ENCODE measurements at places on chromosomes 7 and 10. TPM values are rescaled to one million over a fixed set of nuclear protein-coding genes. Genes with fewer than 3 reads are reported as not detected.

DNA sequence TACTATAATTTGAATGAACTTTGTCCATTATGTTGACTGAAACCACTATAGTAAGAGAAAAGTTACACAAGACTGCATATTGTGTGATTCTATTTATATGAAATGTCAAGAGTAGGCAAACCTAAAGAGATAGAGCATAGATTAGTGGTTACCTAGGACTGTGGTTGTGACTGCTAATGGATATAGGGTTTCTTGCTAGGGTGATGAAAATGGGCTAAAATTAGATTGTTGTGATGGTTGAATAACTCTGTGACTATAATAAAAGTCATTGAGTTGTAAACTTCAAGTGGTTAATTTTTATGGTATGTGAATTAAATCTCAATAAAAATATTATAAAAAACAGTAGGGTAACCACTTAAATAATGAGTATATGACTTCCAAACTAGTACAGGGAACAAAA, 142.9 kb upstream of the AHR start:
- no peak overlapping the region for H3K4me3 ChIP-seq
- H3K36me3 ChIP-seq, result no peaks in the 10 kb centered on the region

DNA sequence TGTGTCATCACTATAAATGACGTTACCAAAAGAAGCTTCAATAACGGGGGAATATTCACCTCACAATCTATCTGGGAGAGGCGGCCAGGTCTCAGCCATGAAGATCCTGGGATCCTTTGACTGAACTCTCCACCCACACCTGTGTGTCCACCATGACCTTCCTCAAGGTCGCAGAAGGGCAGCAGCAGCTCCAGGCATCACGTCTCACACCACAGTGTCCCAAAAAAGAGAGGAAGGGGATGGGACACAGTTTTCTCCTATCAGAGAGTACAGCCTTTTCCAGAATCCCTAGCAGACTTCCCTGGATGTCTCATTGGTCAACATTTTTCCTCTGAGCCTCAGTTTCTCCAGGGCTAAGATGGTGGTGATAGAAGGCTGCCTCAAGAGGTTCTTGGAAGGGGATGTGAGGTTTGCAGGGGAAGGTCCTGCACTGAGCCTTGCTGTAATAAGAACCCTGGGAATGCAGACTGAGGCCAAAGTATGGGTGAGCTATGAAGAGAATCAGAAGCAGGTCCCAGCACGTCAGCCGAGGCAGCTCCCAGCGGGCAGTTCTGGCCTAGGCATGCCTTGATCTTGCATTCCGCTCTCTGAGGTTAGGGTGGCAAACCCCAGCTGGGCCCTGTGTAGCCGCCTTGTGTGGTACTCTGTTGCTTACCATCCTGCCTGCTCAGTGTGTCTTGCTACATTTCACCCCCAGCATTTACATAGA, 63.8 kb downstream of the COL26A1 start:
- DNase-seq, result no peak
- no peaks in the 10 kb centered on the region for H3K4me1 ChIP-seq
- H3K36me3 ChIP-seq, result no peaks in the 10 kb centered on the region
- H3K27me3 ChIP-seq, result no peaks in the 10 kb centered on the region
- H3K27ac ChIP-seq, result no peak overlapping the region

DNA sequence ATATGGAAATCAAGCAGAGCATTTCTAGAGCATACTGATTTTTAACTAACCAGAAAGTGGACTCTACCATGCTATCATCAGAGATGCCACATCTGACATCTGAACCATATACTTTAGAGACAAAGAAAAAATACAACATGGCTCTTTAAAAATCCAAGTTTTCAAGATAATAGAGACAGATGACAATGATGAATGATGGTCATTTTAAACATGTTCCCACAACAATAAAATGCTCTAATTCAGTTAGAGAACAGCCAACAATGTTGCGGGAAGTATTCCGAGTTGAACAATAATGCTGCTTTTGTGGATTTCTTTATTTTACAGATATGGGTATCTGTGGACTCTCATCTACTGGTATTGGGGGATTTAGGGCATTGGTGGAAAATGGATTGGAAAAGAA, 52.8 kb downstream of the PRTFDC1 start:
- H3K4me3 ChIP-seq, result no peak overlapping the region
- no peaks in the 10 kb centered on the region for H3K27me3 ChIP-seq
- no peaks in the 10 kb centered on the region for H3K36me3 ChIP-seq
- no peak overlapping the region for H3K27ac ChIP-seq
- DNase-seq, result no peak
- peaks cover 13% of the 10 kb centered on the region for H3K4me1 ChIP-seq

DNA sequence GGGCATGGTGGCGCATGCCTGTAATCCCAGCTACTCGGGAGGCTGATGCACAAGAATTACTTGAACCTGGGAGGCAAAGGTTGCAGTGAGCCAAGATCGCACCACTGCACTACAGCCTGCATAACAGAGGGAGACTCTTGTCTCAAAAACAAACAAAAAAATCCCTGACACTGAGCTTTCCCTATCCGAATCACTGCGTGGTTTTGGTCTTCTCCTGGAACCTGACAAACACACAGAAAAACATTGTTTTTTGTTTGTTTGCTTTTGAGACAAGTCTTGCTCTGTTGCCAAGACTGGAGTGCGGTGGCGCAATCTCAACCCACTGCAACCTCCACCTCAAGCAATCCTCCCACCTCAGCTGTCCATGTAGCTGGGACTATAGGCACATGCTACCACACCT, 50.4 kb upstream of the PTPRN2 start:
- H3K27ac ChIP-seq, result no peak overlapping the region
- H3K36me3 ChIP-seq, result no peaks in the 10 kb centered on the region
- DNase-seq, result no peak

GRCh38 chr7:94701555-94701973, 45.6 kb upstream of the SGCE start:
- H3K4me3 ChIP-seq, result no peak overlapping the region
- no peaks in the 10 kb centered on the region for H3K27me3 ChIP-seq
- H3K36me3 ChIP-seq, result no peaks in the 10 kb centered on the region
- H3K27ac ChIP-seq, result no peak overlapping the region
- no peak for DNase-seq

DNA sequence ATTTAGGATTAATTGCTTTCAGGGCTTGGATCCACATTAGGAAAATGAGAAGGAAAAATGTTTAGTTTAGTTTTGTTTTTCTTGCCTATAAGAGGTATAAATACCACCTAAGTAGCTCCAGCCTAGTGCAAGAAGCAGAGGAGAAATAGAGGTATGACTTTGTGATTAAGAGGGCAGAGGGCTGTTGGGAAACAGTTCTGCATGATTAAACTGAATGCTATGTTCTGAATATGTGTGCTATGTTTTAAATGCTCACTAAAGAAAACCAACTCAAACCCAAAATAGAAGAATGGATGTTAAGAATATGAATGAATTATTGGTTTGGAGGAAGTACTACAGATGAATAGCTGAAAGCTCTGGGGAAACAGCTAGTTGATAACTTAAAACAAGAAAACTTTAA, 7.6 kb downstream of the CALCR start:
- no peaks in the 10 kb centered on the region for H3K36me3 ChIP-seq
- H3K27me3 ChIP-seq, result no peaks in the 10 kb centered on the region
- H3K4me3 ChIP-seq, result no peak overlapping the region
- no peak overlapping the region for H3K27ac ChIP-seq
- DNase-seq, result no peak

DNA sequence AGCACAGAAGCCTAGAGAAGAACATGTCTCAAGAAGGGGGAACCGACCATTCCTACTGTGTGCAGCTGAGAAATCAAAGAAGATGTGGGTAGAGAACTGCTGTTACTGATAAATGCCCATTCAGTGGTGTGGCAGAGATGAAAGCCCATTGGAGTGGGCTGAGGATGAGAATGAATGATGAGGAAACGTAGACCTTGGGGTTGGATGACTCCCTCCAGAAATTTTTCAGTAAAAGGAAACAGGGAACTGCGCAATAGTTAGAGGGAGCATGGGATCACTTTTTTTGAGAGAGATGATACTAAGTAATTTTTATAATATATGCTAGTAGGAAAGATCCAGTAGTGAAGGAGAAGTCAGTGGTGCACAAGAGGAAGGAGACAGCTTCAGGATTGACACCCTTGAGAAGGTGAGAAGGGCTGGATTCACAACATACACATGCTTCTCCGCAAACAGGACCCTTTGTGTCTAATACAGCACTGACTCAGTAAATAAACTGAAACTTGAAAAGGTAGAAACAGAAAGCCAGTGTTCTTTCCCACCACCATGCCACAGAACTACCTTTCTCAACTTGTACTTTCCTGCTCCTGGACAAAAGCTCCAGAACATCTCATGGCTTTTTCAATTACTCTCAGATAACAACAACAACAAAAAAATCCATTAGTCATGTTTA, 104.7 kb upstream of the IL6 start:
- no peaks in the 10 kb centered on the region for H3K27me3 ChIP-seq
- DNase-seq, result no peak
- H3K36me3 ChIP-seq, result no peaks in the 10 kb centered on the region
- H3K4me3 ChIP-seq, result no peak overlapping the region

DNA sequence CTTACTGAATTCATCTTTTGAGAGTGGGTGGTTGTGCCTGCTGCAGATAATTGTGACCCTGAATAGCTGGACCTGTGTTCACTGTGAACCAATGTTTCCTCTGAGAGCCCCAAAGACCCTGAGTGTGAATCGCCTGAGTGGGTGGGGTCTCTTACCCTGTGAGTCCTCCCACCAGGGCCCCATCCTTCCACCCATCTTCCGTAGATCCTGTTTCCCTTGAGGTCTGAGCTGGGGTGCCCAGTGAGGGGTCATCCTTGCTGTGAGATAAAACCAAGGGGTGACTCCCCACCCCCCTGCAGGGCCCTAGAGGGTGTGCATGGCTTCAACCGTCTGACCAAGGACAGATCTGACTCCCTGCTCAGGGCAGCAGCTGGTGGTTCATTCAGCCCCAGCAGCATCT, 78.0 kb upstream of the ZNF479 start:
- H3K36me3 ChIP-seq, result no peaks in the 10 kb centered on the region
- no peak overlapping the region for H3K4me3 ChIP-seq
- no peaks in the 10 kb centered on the region for H3K4me1 ChIP-seq
- no peak overlapping the region for H3K27ac ChIP-seq
- no peak for DNase-seq

DNA sequence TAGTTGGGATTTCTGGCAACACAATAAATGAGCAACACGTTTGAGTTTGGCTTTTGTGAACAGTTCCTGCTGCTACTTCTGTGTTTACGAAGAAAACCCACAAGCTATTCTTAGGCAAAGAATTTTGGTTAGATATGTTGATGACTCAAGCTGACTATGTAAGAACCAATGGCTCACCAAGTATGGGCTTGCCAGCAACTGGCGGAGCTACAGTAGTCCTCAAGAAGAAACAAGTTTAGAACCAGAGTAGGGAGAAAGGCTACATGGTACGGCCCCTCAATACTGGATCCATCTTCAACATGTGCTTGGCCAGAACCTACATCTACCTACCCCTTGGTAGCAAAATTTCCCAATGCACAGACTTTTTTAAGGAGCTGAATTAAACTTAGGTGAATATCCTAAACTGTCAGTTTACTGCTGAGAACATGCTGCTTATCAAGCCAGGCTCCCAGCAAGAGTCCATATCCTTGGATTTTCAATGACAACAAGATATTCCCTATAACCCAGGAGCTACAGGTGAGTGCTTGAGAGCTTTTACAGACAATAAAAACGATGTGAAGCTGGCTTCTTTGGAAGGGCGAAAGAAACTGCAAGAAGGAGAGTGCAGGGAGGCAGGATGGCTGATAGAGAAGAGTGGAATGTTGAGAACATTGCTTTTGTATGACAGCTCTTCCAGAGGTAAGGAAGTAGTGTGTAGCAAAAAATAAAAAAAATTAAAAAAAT, 74.3 kb upstream of the ASAH2 start:
- no peak overlapping the region for H3K4me3 ChIP-seq
- no peak for DNase-seq
- H3K4me1 ChIP-seq, result no peaks in the 10 kb centered on the region
- H3K27ac ChIP-seq, result no peak overlapping the region
- peaks cover 7% of the 10 kb centered on the region for H3K36me3 ChIP-seq

Gene ST8SIA6
- total RNA-seq, result 4.0 TPM

Gene AIFM2
- total RNA-seq, result 5.0 TPM

Gene STOX1
- total RNA-seq, result 1.1 TPM
